Stimulated activated CD8-positive, alpha-beta memory T cell treated with anti-CD3 and anti-CD28 coated beads, Interleukin-4, amount 100 ng/mL, for 1 hour (primary cell): ENCODE measurements at places on chromosomes 12 and 14.

GRCh38 chr12:54427106-54427505, 8.0 kb upstream of the ITGA5 start:
- DNase-seq: no peak

- DNase-seq: no peak
Measured at GRCh38 chr14:41457393-41457792, 149.3 kb upstream of the LRFN5 start.

- peak; percentile 19 for DNase-seq
Measured at GRCh38 chr12:93441081-93441616, 598 bp downstream of the UBE2N start.

GRCh38 chr12:47851303-47851952, 31.7 kb upstream of the HDAC7 start:
- no peak for DNase-seq

DNA sequence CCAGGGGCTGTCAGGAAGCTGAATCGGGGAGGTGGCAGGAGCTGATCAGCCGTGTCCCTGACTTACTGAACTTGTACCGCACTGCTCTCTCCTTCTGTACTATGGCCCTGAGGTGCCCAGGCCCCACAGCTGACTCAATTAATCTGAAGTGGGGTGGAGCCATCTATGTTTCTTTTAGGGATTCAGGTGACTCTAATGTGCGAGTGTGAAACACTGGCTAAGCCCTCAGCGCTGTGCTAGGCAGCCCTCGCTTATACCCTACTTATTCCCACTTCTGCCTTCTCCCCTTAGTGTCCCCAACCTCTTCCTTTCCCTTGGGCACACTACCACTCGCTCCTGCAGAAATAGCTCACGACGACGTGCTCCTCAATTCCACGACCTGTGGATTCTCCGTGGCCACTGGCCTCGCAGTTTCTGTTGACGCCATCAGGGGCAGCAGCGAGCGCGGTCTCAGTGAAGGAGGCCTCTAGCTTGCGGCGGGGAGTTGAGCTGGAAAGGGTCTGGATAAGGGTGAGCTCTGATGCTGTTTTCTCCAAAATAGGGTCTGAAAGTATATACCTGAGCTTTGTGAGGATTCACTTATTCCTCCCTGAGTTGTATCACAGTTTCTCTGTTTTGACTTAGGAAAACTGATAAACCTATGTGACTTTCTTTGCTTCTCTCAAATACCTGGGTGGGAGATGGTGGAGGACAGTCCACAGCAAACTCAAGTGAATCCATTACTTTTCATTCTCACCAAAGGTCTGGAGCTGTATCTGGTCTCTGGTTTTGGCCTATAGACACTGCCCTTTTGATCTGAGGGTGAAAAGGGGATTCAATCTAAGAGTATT, 167.6 kb downstream of the SLC41A2 start:
- peak; percentile 9 for DNase-seq

DNA sequence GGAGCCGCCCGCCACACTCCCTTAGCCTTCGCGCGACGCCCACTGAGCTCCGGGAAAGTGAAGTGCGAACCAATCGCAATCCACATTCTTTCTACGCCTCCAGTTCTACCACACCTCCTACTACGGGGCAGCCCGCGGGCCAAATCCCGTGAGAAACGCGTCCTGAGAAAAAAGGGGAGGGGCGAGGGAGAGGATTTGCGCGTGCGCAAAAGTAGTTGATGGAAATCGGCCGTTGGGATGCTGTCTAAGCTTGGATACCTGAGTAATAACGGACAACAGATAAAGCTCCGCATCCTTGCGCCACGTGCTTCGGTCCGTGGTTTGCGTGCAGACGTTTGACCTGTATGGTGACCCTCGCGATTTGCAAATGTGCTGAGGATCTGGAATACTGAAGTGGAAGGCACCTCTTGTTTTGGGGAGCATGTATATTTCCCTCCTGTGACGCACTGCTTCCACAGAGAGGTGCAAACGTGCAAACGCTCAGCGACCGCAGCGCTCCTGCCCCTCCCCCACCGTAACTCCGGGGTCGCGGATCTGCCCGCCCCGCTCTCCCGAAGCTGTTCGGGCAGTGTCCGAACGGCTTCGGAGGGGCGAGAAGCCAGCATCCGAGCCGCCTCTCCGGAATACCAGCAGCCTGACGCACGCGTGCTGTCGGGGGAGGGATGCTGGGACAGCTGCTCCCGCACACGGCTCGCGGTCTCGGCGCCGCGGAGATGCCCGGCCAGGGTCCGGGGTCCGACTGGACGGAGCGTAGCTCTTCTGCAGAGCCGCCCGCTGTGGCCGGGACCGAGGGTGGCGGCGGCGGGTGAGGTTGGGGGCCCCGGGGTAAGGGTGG, at the start of the genes FAM216A and GPN3:
Gene FAM216A (plus strand): TSS at position 632 of the 835 bp plus-strand sequence. CDS start 31 bp downstream, at position 663.
Gene GPN3 (minus strand): TSS at position 44 of the 835 bp plus-strand sequence. CDS start 54 bp downstream, outside the sequence.
- peak; percentile 91 for DNase-seq

DNA sequence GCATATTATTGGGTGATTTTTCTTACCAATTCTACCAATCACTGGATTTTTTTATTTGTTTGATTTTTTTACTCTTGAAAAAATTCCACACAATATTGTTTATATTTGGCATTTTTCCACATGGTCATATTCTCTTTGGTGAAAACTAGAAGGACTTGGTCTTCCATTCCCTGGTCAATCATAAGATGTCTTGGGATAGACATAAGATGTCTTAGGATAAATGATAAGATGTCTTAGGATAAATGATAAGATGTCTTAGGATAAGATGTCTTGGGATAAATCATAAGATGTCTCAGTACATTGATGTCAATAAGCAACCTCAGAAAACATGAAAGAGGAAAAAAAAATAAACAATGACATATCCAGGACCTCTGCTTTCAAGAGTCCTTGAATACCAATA, 309.1 kb downstream of the LRFN5 start:
- DNase-seq: no peak

- no peak for DNase-seq
Measured at GRCh38 chr12:112788205-112788604, 3.3 kb upstream of the RPH3A start.

GRCh38 chr12:56358836-56359532, 923 bp downstream of the STAT2 start:
- no peak for DNase-seq

DNA sequence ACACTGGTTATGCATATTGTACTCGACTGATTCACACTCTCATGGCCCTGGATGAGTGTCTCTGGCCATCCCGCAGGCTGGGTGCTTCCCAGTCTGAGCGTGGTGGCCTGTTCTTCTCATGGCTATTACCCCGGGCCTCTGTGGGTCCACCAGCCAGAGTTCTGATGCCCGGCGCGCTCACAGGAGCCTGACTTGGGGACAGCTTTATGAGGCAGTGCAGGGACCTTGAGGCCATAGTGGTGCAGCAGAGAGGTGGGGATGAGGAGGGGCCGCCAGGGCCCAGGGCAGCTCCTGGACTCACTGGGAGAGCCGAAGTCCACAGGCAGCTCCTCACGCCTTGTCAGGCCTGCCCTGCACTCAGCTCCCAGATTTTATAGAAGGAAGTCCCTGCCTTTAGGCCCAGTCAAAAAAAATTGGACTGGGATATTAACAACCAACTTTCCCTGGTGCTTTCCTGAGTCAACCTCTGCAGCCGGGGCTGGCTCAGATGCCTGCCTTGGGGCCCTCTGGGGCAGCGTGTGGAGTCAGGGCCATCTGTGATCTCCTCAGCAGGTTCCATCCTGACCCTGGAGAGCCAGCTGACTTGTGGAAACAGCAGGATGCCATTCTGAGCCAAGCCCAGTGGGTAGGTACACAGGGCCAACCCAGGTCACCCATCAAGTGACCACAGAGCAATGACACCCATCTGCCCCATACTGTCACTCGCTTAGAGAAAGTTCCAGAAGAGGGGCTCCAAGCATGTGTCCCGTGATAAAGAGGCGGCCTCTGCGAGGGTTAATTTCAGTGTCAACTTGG, 89.4 kb upstream of the DIO3 start:
- no peak for DNase-seq

GRCh38 chr12:127268213-127268612, 998.8 kb upstream of the TMEM132C start:
- no peak for DNase-seq
